ENCODE measurements at places on chromosomes 1 and 21. TPM values are rescaled to one million over a fixed set of nuclear protein-coding genes. Genes with fewer than 3 reads are reported as not detected.

DNA sequence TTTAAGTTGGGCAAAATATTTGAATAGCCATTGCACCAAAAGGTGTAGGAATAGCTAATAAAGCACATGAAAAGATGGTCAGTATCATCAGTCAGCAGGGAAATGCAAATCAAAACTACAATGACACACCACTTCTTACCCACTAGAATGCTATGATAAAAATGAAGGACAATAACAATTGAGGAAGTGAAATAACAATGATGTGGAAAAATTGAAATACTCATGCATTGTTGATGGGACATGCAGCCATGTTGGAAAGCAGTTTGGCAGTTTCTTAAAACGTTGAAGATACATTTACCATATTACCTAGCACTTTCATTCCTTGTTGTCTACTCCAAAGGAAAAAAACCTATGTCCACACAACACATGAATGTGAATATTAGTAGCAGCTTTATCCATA, 28.4 kb downstream of the HSD3B1 start:
- DNase-seq = no peak

The CDC7 gene
- total RNA-seq = 33.5 TPM

- DNase-seq = no peak
These were observed 33.9 kb upstream of the INSL5 start for GRCh38 chr1:66834926-66835325.

GRCh38 chr1:67489643-67490042, 59.4 kb upstream of the SERBP1 start:
- no peak for DNase-seq

DNA sequence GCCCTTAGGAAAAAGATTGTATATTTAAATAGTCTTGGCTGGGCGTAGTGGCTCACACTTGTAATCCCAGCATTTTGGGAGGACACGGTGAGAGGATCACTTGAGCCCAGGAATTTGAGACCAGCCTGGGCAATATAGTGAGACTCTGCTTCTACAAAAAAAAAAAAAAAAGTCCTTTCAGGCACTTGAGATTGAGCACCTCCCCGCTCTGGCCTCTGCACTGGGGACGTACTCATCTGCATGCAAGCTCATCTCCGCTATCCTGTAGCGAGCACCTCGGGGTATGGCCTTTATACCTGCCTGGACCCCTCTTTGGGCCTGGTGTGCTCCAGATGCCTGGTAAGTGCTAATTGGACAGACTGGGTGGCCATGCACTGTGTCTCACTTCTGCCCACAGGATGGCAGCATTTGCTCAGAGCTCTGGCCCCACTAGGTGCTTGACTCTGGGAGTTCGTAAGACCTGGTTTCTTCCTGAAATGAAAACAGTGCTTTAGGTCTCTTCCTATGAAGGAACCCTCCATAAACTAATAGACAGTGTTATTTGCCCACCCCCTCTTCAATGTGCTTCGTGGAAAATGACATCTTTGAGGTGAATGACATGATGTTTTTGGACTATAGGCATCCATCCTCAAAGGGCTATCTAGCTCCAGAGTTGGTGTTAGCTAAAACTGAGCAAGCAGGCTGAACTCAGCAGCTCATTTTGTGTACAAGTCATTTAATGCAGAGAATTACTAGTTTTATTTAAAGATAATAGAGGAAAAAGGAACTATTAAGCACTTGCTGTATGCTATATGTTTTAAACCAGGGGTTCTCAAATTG, 61.7 kb upstream of the ADAR start:
- DNase-seq = peak; percentile 77

The KCNK1 gene
- total RNA-seq = 1.0 TPM

DNA sequence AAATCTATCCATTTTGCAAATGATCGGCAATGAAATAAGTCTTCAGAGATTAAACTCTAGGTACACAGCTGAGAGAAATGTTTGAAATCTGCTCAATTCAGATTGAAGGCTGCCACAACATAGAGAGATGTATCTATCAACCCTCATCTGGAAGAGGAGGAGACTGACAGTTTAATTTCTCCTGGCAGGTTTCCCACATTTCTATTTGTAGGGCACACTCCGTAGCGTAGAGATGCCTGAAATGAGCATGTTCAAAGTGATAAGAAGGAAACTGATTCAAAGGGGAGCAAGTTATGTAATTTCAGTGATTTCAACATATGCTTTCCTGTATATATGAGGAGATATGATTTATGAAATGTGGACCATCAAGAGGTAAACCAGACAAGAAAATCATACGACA, 44.1 kb downstream of the NIBAN1 start:
- no peak for DNase-seq
